ENCODE measurements at places on chromosomes 13 and 19.

GRCh38 chr19:53898636-53899341, 10.3 kb upstream of the CACNG7 start:
- DNase-seq: no peak

DNA sequence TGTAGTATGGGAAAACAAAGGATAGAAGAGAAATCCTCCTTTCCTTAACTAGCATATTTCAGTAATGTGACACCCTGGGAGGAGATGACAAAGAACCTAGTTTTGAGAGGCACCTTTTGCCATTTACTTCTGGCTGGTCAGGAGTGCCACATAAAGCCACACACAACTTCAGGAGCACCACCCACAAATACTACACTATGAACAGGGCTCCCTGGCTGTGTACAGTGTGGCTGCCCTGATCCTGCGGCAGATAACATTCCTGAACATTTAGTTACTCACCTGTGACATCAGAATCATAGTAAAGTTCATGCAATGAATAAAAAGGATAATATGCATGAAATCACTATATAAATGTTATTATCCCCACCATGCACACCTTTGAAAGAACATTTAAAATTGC, 17.4 kb upstream of the IRS2 start:
- no peak for DNase-seq

GRCh38 chr19:35058370-35058769, 16.8 kb downstream of the HPN start:
- DNase-seq: no peak

DNA sequence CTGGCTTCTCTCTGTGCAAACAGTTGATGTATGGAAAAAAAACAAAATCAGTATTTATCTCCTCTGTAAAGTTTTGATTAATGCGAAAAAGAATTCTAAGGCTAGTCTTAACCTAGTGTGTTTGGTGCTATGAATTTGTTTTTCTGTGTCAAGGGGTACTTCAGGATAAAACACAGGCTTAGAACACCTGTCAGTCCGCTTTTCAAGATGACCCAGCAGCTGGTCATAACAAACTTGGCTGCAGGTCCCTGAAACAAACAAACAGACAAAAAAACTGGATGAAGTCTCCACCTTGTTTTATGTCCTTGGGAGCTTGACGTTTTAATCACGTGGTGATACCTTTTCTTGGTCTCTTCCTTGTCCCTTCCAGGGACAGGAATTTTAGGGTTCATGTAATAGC, 689.3 kb downstream of the UQCRFS1 start:
- DNase-seq: no peak

- no peak for DNase-seq
Observed at GRCh38 chr19:7544626-7545025, 9.1 kb downstream of the PNPLA6 start.

DNA sequence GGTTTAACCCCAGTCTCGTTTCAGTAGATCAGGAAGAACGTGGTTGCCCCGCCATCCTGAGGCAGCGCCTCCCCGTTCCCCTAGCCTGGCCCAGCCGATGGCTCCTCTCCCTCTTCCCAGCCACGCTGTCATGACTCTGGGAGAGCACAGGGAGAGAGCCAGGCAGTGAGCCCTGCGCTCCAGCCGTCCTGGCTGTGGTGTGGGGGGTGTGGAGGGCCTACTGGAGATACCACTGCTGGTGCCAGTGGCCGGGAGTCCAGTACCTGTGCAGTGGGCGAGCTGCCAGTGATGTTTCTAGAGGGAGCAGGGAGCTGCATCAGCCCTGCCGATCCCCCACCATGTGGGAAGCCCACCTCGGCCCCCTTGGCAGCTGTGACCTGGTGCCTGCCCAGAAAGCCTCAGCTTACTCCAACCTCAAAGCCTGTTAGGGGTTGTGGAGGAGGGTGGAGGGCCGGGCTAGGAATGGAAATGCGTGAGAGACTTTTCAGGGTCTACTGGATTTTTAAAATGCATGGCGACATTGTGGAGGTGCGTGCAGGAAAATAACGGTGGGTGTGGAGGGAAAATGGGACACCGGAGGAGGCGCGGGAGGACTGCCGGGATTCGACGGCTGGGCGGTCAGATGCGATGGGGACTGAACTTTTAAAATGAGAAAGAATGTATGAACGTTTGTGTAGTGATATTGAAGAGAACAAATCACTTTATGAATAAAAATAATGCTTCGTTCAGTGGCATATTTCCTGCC, 4.9 kb downstream of the TEX29 start:
- no peak for DNase-seq

- DNase-seq: no peak
Observed at GRCh38 chr19:41799444-41800000, 3.1 kb downstream of the CEACAM3 start.

DNA sequence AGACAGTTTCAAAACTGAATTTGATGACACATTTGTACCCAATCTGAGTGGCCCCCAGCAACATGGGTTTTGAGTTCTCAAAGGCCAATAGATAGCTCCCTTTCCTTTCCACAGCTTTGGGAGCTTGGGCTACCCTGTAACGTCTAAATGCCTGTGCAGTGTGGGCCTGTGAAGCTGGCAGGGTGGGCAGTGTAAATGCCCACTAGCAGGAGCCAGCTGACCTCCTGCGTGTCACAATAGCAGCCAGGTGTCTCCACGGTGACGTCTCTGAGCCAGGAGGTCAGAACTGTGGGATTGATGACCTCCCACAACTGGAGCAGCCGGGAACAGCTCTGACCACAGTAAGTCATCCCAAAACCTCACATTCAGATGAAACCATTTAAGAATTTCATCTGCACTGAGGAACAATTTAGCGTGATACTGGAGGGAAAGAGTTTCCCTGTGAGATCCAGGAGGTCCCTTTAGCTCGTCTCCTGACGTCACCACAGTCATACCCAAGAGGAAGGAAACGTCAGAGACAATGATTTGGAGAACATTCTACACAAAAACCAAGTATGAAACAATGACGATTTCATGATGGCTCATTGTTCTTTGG, at the start of gene IPO5:
Gene IPO5 (plus strand): TSS at position 300 of the 595 bp plus-strand sequence. CDS start 23,022 bp downstream, outside the sequence.
- no peak for DNase-seq

DNA sequence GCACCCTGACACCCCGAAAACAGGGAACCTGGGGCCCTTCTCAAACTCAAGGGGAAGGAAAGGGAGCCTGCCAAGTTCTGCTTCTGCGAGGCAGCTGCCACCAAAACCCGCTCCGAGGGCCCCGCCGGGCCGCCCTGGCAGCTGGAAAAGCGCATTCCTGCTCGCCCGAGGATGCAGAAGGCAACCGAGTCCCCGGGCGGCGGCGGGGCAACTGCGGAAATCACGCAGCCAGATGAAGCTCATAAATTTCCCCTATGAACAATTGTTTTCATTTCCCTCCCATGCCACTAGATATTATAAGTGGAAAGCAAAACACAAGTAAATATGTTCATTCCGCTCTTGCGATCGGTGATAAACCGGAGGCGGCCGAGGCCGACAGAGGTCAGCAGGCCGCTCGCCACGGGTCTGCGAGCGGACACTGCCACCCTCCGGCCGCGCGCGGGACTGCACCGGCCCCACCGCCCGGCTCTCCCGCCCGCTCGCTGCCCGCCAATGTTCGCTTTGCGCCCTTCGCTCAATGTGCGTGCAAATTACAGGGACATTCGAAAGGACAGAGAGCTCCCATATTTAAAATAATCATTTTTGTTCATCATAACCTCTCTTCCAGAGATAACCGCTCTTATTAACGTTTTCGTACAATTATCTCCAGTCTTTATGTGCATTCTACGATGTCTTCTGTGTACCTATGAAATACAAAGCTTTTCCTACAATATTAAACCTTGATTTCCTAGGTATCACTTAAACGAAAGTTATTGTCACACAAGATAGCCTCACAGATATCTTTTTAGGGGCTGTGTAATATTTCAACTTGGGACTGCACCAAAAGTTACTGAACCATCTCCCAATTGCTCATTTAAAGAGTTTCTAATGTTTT, 120.8 kb upstream of the ZNF507 start:
- DNase-seq: peak; percentile 27

DNA sequence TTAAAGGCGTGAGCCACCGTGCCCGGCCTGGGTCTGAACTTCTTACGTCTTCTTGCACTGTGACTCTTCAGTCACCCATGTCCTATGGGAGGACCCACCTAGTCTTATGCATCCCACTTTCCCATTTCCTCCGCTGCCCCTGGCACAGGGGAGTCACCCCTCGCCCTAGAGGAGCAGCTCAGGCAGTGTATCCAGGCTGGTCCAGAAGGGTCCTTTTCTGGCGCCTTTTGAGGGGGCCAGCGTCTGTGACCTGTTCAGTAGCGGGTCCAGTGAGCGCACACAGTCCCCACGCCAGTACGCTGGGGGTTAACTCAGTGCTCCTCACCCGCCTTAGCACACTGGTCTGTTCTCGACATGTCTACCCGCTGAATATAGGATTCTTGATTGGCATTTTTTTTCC, 107.1 kb downstream of the TM9SF2 start:
- DNase-seq: no peak

DNA sequence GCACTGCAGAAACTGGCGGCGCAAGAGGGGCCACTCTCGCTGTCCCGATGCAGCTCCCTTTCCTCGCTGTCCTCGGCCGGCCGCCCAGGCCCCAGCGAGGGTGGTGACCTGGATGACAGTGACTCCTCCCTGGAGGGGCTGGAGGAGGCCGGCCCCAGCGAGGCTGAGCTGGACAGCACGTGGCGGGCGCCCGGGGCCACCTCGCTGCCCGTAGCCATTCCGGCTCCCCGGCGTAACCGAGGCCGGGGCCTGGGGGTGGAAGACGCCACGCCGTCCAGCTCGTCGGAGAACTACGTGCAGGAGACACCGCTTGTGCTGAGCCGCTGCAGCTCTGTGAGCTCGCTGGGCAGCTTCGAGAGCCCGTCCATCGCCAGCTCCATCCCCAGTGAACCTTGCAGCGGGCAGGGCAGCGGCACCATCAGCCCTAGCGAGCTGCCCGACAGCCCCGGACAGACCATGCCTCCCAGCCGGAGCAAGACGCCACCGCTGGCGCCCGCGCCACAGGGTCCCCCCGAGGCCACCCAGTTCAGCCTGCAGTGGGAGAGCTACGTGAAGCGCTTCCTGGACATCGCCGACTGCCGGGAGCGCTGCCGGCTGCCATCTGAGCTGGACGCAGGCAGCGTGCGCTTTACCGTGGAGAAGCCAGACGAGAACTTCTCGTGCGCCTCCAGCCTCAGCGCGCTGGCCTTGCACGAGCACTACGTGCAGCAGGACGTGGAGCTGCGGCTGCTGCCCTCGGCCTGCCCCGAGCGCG, 12.4 kb downstream of the C19orf25 start:
- DNase-seq: no peak

DNA sequence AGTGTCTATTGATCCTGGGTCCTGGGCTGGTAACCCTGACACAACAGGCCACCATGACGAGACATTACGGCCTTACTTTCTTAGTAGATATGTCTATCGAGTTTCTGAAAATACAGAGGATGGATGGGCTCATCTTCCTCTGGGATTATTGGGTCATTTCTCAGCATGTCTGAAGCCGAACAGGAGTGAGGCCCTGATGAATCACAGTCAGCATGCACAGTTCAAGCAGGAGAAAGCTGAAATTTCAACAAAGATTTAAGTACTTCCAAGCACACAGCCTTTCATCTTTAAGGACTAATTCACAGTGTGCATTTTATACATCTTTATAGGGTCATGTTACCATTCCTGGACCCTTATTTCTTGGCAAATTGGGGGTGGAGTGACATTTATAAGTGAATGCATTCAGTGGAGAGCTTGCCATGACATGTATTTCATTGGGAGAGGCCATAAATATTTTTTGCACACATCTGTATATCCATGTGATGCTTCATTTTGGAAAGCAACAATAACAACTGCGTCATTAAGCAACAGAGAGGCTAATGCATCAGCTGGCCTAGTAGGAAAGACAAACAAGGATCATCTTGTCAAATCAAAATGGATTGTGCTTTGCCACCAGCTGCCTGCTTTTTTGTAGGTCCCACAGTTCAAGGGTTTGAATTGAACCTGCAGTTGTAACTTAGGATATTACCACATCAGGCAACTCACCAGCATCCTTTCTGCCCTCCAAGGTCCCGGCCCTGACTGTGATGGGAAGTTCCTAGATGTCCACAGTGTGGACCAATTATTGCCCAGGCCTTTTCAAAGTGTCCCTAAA, 143.5 kb downstream of the DNAJC15 start:
- no peak for DNase-seq

GRCh38 chr13:74867460-74867859, 614.5 kb downstream of the TBC1D4 start:
- DNase-seq: no peak

- DNase-seq: no peak
Observed at GRCh38 chr13:46379611-46380010, 7.4 kb downstream of the RUBCNL start.

GRCh38 chr13:40061466-40062450, 406.3 kb downstream of the COG6 start:
- DNase-seq: no peak

DNA sequence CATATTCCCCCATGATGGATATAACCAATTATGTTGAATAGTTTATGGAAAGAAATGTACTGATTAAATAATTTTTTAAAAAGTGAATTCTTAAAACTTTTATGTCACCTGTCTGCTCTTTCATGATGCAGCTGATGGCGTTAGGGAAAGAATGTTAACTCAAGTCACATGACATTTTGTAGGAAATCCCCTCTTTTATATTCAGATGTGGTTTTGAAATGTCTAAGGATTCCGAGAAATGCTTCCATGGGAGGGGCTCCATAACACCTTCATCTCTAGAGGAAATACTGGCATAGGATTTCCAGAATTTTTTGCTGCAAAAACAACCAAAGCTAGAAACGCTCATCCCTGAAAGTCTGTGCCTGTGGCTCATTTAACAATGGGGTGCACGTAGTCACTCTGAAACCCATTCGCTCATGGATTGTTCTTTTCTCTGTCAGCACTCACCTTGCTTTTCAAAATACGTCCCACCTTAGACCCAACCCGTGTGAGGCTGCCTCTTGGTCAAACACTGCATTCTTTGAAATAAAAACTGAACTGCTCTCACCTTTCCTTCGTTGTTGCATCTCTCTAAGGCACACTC, 288.9 kb downstream of the SHISA2 start:
- no peak for DNase-seq

GRCh38 chr13:36752673-36753072, 66.3 kb upstream of the RFXAP start:
- no peak for DNase-seq

- DNase-seq: no peak
Observed at GRCh38 chr19:5182751-5183150, 157.9 kb downstream of the PTPRS start.

DNA sequence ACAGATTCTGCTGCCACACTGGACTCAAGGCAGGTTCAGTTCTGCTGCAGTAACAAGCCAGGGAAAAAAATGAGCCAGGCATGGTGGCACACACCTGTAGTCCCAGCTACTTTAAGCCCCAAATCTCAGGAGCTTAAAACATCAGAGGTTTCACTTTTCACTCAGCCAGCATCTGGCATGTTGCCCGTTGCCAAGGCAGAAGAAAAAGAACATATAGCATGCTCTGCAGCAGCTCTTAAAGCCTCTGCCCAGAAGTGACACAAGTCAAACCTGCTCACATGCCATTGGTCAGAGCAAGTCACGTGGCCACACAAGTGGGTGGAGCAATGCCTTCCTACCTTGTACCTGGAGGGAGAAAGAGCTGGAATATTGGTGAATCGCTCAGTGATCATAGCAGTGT, 14.7 kb upstream of the ADGRE5 start:
- DNase-seq: peak; percentile 82

GRCh38 chr13:90105849-90106496, 1241.5 kb upstream of the MIR17HG start:
- no peak for DNase-seq

Measured in stimulated activated CD8-positive, alpha-beta memory T cell treated with anti-CD3 and anti-CD28 coated beads, Interleukin-12 subunit alpha, Interleukin-12 subunit beta, amount 100 ng/mL, for 1 hour (primary cell).